Stimulated activated CD4-positive, alpha-beta T cell treated with anti-CD3 and anti-CD28 coated beads, TNF-alpha, amount 100 ng/mL, for 48 hours (primary cell): ENCODE measurements at places on chromosomes 2 and 18.

DNA sequence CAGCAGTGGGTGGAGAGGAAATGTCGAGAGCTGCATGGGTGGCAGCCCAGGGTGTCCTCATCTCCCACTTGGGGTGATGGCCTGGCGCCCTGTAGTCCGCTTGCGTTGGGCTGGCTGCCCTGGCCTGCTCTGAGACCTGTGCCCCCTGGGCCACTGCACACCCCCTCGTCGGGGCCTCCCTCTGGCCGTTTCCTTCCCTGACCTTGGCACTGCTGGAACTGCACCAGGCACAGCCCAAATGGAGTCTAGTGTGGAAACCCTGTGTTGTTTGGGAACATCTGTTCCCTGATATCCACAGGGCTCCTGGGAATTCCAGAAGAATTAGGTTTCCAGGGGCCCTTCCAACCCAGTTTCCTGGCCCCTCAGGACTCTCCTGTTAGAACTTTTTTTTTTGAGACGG, 13.9 kb downstream of the EFHD1 start:
- DNase-seq, result no peak

DNA sequence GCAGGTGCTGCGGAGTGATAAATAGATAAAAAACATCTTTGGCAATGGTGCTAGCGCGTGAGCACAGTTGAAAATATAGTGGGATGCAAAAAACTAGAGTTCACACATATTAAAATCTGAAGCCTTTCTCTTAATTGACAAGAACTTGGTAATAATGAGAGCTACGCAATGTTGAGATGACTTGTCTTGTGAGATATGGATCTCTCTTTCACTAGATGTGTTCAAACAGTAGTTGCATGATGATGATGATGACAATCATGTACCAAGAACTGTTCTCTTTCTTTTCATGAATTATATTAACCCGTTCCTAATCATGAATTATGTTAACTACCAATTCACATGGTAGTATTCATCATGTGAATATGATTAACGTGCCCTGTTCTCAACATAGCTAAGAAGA, 81.1 kb downstream of the DYNAP start:
- DNase-seq, result no peak

DNA sequence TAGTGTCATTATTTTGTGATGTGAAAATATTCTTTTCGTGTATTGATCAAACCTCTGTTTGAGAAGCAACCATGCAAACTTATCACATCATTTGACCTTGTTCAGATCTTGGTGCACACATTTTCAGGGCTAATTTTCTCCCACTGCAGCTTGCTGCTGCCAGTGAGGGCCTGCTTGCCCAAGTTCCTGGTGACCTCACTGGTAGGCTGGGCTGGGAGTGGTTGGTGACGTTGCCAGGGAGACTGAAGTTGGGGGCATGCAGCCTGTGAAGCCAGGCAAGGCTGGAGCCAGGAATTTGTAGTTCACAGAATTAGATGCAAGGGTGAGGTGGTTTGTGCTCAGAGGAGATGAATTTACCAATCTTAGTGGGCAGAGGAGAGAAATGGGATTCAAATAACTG, 38.5 kb downstream of the PARD3B start:
- DNase-seq, result no peak

DNA sequence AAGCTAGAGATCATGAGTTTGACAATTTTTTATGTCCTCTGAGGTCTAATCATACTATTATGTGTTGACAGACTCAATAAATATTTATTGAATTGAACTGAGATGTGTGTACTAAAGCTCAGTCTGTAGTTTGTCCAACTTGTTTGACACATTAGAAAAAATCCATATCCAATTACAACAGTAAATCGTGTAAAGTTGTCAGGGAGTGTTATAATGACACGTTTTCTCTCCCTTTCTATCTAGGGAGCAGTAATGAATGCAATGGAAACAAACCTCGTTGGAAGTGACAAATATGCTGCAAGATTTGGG, 28.4 kb downstream of the ITGA4 start:
- no peak for DNase-seq
